ENCODE measurements at places on chromosomes 6 and 20. TPM values are rescaled to one million over a fixed set of nuclear protein-coding genes. Genes with fewer than 3 reads are reported as not detected.

GRCh38 chr20:57103146-57103800 is 163.2 kb downstream of the BMP7 start:
- no peaks in the 10 kb centered on the region for H3K4me1 ChIP-seq
- no peaks in the 10 kb centered on the region for H3K36me3 ChIP-seq
- no peak overlapping the region for H3K4me3 ChIP-seq
- H3K27ac ChIP-seq: no peak overlapping the region
- no peak for DNase-seq

DNA sequence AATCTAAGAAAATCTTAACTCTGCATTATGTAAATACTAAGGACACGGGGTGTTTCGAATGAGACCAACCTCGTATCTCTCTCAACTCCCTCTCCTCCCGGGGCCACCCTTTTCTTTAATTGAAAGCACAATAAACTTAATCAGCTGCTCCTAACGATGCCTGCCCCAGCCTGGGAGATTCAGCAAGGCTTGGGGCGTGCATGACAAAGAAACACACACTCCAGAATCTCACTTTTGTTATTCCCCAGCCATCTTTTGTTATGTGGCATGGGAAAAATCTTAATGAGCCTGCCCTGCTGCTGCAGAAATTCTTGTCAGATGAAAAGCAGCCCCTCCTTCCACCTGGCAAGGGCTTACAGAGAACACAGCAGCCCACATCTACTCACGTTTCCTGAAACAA is 117.4 kb downstream of the TTLL2 start:
- DNase-seq: no peak
- H3K27me3 ChIP-seq: peaks cover 55% of the 10 kb centered on the region
- no peak overlapping the region for H3K27ac ChIP-seq
- H3K4me1 ChIP-seq: no peaks in the 10 kb centered on the region
- H3K36me3 ChIP-seq: no peaks in the 10 kb centered on the region

Gene MCHR2
- total RNA-seq: not detected

GRCh38 chr6:14542670-14543366 is 425.2 kb downstream of the CD83 start:
- peak; percentile 64 for DNase-seq
- H3K4me1 ChIP-seq: peaks cover 29% of the 10 kb centered on the region
- H3K36me3 ChIP-seq: no peaks in the 10 kb centered on the region
- no peak overlapping the region for H3K4me3 ChIP-seq
- H3K27me3 ChIP-seq: no peaks in the 10 kb centered on the region
- H3K27ac ChIP-seq: no peak overlapping the region

- H3K27me3 ChIP-seq: no peaks in the 10 kb centered on the region
- no peak overlapping the region for H3K4me3 ChIP-seq
- no peak overlapping the region for H3K27ac ChIP-seq
- no peak for DNase-seq
- no peaks in the 10 kb centered on the region for H3K36me3 ChIP-seq
- no peaks in the 10 kb centered on the region for H3K4me1 ChIP-seq
These were observed 185.0 kb downstream of the HS3ST5 start for GRCh38 chr6:114157848-114158247.

Gene SMPD2
- 12.6 TPM for total RNA-seq

- H3K27ac ChIP-seq: no peak within 1 kb of the TSS
- H3K36me3 ChIP-seq: no peaks in the 10 kb centered on the region
- no peak within 1 kb of the TSS for H3K4me3 ChIP-seq
- DNase-seq: no peak
These were observed at the start of gene HFE for GRCh38 chr6:26087284-26088115. HFE (plus strand) TSS chr6:26087429; CDS start chr6:26087441, 12 bp downstream.

Gene LY6G6D
- total RNA-seq: not detected

DNA sequence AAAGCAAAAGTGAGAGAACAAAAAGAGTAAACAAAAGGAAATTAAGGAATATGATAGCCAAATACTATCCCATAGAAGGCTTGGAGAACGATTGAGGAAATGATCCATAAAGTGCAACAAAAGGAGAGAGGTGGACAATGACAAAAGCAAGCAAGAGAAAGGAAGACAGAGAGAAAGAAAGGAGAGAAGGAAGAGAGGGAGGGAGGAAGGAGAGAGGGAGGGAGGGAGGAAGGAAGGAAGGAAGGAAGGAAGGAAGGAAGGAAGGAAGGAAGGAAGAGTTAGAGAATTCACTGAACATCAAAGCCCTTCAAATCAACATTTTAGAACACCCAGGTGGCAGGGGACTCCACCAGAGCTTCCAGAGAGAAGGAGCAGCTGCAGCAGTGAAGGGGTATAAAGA is 185.0 kb downstream of the SYNDIG1 start:
- no peaks in the 10 kb centered on the region for H3K36me3 ChIP-seq
- H3K27me3 ChIP-seq: no peaks in the 10 kb centered on the region
- no peak for DNase-seq
- H3K4me3 ChIP-seq: no peak overlapping the region

Gene DLL1
- 1.2 TPM for total RNA-seq

DNA sequence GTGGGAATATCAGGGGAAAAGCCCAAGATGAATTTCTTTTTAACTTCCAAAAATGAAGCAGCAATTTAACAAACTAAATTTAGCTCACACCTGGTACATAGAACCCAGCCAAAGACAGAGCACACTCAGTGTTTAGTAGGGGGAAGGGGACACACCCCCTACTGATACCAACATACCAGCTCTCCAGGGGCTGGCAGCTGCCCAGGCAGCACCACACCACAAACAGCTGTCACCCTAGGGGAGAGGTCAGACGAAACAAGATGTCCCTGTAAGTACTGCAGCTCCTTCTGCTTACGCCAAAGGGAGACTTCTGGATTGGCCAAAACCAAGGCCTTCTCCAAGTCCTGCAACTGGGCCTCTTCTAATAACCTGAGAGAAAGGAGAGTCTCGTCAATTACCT is 26.0 kb downstream of the MDN1 start:
- H3K4me3 ChIP-seq: no peak overlapping the region
- DNase-seq: no peak
- H3K27ac ChIP-seq: no peak overlapping the region
- no peaks in the 10 kb centered on the region for H3K4me1 ChIP-seq

GRCh38 chr6:53340536-53340935 is 8.2 kb downstream of the ELOVL5 start:
- peaks cover 16% of the 10 kb centered on the region for H3K36me3 ChIP-seq
- DNase-seq: no peak
- no peak overlapping the region for H3K4me3 ChIP-seq

- H3K4me1 ChIP-seq: no peaks in the 10 kb centered on the region
- H3K4me3 ChIP-seq: no peak overlapping the region
- H3K27ac ChIP-seq: no peak overlapping the region
- no peak for DNase-seq
- no peaks in the 10 kb centered on the region for H3K36me3 ChIP-seq
These were observed 22.9 kb downstream of the STX7 start for GRCh38 chr6:132490024-132490423.

GRCh38 chr6:133613211-133613610 is 275.7 kb upstream of the TCF21 start:
- peaks cover 26% of the 10 kb centered on the region for H3K4me1 ChIP-seq
- DNase-seq: no peak
- no peaks in the 10 kb centered on the region for H3K36me3 ChIP-seq
- H3K27ac ChIP-seq: no peak overlapping the region

DNA sequence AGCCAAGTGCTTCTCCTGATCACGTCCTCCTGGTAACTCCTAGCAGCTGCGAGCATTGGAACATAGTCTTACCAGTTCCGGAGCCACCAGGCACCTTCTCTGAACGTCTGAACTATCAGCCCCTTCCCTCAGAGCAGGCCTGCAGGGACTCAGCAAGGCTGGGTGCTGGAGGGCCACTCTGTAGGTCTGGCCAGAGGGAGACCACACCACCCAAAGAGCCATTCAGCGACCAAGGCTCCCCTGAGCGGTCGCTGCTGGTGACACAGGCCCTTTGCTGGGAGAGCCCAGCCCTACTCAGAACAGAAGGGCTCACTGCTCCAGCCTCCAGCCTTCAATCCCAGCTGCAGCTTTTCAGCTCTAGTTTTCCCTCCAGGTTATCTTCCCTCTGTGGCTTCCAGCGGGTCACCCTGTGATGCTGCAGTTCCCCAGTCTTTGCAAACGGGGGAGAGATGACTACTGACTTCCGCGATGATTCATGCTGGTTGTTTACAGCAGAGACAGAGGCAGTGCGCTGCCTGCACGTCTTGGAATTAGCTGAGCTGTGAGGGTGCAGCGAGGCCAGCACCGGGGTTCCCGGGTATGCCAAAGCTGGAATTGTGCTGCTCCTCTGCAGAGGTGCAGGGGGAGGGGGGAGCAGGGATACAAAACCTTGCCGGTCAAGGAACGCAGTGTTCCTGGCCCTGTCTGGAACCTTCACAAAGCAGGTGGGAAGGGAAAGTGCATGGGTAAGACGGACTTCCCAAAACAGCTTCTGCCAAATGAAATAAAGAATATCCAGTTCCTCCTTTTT is 161.4 kb downstream of the LY86 start:
- H3K27ac ChIP-seq: peak overlapping the region; percentile 83
- peak overlapping the region; percentile 39 for H3K4me3 ChIP-seq
- H3K4me1 ChIP-seq: peaks cover 29% of the 10 kb centered on the region
- no peaks in the 10 kb centered on the region for H3K36me3 ChIP-seq
- no peaks in the 10 kb centered on the region for H3K27me3 ChIP-seq

DNA sequence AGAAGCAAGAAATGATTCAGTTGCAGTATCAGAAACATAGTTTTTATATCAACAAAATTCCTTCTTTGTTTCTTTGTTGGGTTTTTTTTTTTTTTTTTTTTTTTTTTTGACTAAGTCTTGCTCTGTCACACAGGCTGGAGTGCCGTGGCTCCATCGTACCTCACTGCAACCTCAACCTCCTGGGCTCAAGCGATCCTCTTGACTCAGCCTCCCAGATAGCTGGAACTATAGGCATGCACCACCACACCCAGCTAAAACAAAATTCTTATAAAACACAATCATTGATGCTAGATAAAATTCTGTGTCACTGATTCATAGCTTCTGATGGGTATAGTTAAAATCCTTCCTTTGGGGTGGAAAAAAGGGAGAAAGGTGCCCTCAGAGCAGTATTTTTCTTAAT is 110.3 kb upstream of the TNFAIP3 start:
- no peaks in the 10 kb centered on the region for H3K4me1 ChIP-seq
- H3K4me3 ChIP-seq: no peak overlapping the region
- no peak overlapping the region for H3K27ac ChIP-seq
- H3K27me3 ChIP-seq: no peaks in the 10 kb centered on the region
- no peak for DNase-seq
- H3K36me3 ChIP-seq: no peaks in the 10 kb centered on the region

Gene SCUBE3
- total RNA-seq: 2.4 TPM

GRCh38 chr6:140966676-140967075 is 1166.0 kb upstream of the GJE1 start:
- no peaks in the 10 kb centered on the region for H3K27me3 ChIP-seq
- DNase-seq: no peak
- no peak overlapping the region for H3K27ac ChIP-seq
- H3K36me3 ChIP-seq: no peaks in the 10 kb centered on the region

Gene FAM83C
- not detected for total RNA-seq

- H3K4me3 ChIP-seq: no peak within 1 kb of the TSS
- H3K27ac ChIP-seq: no peak within 1 kb of the TSS
- H3K36me3 ChIP-seq: no peaks in the 10 kb centered on the region
These were observed at the start of gene TNNC2 for GRCh38 chr20:45827030-45827652. TNNC2 (minus strand) TSS chr20:45827312; CDS start chr20:45827248, 64 bp downstream.

GRCh38 chr20:22795871-22796270 is 211.5 kb upstream of the FOXA2 start:
- H3K27me3 ChIP-seq: no peaks in the 10 kb centered on the region
- peak overlapping the region; percentile 57 for H3K27ac ChIP-seq
- peaks cover 49% of the 10 kb centered on the region for H3K4me1 ChIP-seq
- DNase-seq: peak; percentile 97
- H3K4me3 ChIP-seq: no peak overlapping the region
- no peaks in the 10 kb centered on the region for H3K36me3 ChIP-seq

GRCh38 chr20:43925801-43926200 is 11.1 kb downstream of the TOX2 start:
- H3K27me3 ChIP-seq: no peaks in the 10 kb centered on the region
- H3K27ac ChIP-seq: no peak overlapping the region
- DNase-seq: peak; percentile 52
- no peak overlapping the region for H3K4me3 ChIP-seq

Gene MDFI
- total RNA-seq: 96.4 TPM

DNA sequence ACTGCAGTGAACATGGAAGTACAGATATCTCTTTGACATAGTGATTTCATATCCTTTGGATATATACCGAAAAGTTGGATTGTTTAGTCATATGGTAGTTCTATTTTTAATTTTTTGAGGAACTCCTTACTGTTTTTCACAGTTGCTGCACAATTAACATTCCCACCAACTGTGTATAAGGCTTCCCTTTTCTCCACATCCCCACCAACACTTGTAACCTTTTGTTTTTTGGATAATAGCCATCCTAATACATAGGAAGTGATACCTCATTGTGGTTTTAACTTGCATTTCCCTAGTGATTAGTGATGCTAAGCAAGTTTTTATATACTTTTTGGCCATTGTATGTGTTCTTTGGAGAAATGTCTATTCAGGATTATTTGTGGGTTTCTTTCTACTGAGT is 45.1 kb upstream of the TENT5A start:
- no peaks in the 10 kb centered on the region for H3K4me1 ChIP-seq
- DNase-seq: no peak
- H3K36me3 ChIP-seq: no peaks in the 10 kb centered on the region
- H3K27me3 ChIP-seq: no peaks in the 10 kb centered on the region

DNA sequence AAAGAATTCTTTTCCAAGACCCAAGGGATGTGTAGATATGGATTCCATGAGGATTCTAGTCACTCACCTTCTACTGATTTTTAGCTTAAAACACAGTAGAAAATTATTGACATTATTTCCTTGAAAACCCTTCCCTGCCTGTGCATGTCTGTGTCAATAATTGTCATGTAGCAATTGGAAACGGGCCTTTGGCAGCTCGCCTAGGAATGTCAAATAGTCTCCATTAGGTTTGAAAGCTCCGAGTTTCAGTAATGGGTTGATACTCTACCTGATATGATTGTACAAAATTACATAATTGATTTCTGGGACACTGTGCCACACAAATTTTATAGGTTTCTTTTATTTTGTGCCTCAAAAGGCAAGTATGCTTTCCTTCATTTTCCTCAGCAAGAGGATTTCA is 515.2 kb upstream of the ARID1B start:
- no peaks in the 10 kb centered on the region for H3K36me3 ChIP-seq
- H3K27ac ChIP-seq: no peak overlapping the region
- H3K4me1 ChIP-seq: no peaks in the 10 kb centered on the region
- H3K27me3 ChIP-seq: no peaks in the 10 kb centered on the region
- no peak overlapping the region for H3K4me3 ChIP-seq

- H3K27ac ChIP-seq: no peak overlapping the region
- DNase-seq: no peak
- H3K4me3 ChIP-seq: no peak overlapping the region
- no peaks in the 10 kb centered on the region for H3K36me3 ChIP-seq
These were observed 14.3 kb downstream of the SLA2 start for GRCh38 chr20:36631646-36632045.

DNA sequence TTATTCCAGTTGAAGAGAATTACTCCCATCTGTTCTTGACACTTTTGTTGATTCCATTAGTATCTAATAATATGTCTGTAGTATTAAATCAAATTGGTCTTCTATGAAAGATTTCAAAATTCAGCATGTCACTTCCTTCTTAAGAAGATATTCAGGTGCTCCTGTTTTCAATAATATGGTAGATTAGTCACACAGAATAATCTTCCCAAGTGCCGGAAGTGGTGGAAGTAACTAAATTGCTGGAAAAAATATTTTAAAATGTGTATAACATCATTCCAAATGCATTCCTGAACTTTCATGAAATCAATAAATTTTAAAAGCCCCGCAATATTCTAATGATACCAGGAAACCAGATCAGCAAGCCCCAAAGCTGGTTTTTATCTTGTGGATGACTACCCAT is 281.3 kb downstream of the EPM2A start:
- H3K27me3 ChIP-seq: no peaks in the 10 kb centered on the region
- H3K36me3 ChIP-seq: no peaks in the 10 kb centered on the region
- H3K4me3 ChIP-seq: no peak overlapping the region
- DNase-seq: no peak
- H3K4me1 ChIP-seq: no peaks in the 10 kb centered on the region

All from PC-3 (cell line).